ENCODE measurements at places on chromosomes 13 and 19. TPM values are rescaled to one million over a fixed set of nuclear protein-coding genes. Genes with fewer than 3 reads are reported as not detected.

Gene PRTN3
- 0.44 TPM for total RNA-seq

Gene PRRG2
- 16.1 TPM for total RNA-seq

GRCh38 chr19:48670699-48671445, 1.9 kb downstream of the NTN5 start:
- DNase-seq = no peak

GRCh38 chr19:39413911-39414608, 1.6 kb downstream of the PLEKHG2 start:
- no peak for DNase-seq

- no peak for DNase-seq
Observed at GRCh38 chr19:4980838-4981680, 12.1 kb downstream of the KDM4B start.

Measured in breast epithelium (tissue), 4 donors.